Ammon's horn (tissue), 1 donor: ENCODE measurements at places on chromosomes 12 and 14.

GRCh38 chr14:85527445-85528035 is 2.4 kb upstream of the FLRT2 start:
- DNase-seq = no peak

GRCh38 chr12:79763766-79764452 is 73.1 kb upstream of the PAWR start:
- no peak for DNase-seq

- DNase-seq = no peak
These were observed 3.0 kb downstream of the GZMB start for GRCh38 chr14:24630872-24631477.

GRCh38 chr12:119700078-119700477 is 32.1 kb downstream of the PRKAB1 start:
- peak; percentile 51 for DNase-seq

DNA sequence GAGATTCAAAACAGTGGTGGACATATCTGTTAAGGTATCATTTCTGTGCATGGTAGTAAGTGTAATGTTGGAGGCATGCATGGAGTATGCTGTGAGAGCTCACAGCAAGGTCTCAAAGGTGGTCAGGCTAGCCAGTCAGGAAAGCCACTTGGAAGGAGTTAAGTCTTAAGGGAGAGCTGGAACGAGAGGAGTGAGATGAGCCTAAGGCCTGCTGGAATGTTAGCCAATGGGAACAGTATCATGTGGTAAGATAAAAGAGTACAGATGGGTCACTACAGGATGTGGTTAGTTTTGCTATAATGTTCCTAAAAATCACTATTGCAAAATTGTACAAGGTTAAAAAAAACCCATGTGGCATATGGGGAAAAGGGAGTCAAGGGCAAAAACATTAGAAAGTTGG is 311.7 kb upstream of the E2F7 start:
- no peak for DNase-seq

GRCh38 chr14:33768458-33768830 is 182.4 kb downstream of the EGLN3 start:
- DNase-seq = no peak

DNA sequence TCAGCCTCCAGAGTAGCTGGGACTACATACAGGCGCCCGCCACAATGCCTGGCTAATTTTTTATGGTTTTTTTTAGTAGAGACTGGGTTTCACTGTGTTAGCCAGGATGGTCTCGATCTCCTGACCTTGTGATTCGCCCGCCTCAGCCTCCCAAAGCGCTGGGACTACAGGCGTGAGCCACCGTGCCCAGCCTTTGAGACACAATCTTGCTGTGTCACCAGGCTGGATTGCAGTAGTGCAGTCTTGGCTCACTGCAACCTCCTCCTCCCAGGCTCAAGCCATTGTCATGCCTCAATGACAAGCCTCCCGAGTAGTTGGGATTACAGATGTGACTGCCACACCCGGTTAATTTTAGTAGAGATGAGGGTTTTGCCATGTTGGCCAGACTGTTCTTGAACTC is 21.3 kb upstream of the STRN3 start:
- no peak for DNase-seq
